ENCODE measurements at places on chromosomes 2 and 18. TPM values are rescaled to one million over a fixed set of nuclear protein-coding genes. Genes with fewer than 3 reads are reported as not detected.

DNA sequence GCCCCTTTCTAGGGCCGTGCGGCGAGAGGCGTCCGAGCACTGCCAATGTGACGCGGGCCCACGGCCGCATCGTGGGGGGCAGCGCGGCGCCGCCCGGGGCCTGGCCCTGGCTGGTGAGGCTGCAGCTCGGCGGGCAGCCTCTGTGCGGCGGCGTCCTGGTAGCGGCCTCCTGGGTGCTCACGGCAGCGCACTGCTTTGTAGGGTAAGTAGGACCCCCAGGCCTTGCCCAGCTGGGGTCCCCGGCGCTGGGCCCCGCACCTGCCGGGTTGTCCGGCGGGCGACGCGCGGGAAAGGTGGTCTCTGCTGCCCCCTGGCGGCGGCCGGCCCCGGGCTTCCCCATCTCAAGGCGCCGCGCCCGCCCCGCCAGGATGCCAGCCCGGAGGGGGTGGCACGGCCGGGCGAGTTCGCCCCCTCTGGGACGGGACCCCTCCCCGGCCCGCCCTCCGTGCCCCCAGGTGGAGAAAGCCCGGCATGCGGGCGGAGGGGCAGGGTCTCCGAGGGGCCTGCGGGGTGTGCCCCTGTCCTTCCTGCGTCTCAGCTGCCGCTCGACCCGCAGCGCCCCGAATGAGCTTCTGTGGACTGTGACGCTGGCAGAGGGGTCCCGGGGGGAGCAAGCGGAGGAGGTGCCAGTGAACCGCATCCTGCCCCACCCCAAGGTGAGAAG, 1.9 kb downstream of the PRSS56 start:
- no peaks in the 10 kb centered on the region for H3K36me3 ChIP-seq
- no peak overlapping the region for H3K4me3 ChIP-seq
- no peak overlapping the region for H3K27ac ChIP-seq

DNA sequence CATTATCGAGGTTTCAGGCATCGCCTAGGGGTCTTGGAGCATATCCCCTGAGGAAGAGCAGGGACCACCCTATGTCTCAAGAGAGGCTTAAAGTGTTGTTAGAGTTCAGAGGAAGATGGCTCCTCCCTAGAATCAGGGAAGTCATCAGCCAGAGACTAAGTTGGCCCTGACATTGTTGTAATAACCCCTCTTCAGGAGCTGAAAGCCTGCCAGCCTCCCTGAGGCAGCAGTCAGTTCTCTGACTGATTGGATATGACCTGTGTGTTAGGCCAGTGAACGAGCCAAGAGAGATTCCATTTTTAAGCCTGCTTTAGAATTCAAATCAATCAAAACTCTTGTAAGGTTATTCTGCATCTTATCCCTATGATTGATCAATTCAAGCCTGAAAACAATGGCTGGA, 34.9 kb downstream of the ARHGAP28 start:
- no peaks in the 10 kb centered on the region for H3K27me3 ChIP-seq
- H3K27ac ChIP-seq: no peak overlapping the region
- no peak overlapping the region for H3K4me3 ChIP-seq
- peaks cover 5% of the 10 kb centered on the region for H3K36me3 ChIP-seq

- no peaks in the 10 kb centered on the region for H3K36me3 ChIP-seq
- no peak overlapping the region for H3K27ac ChIP-seq
- H3K4me3 ChIP-seq: no peak overlapping the region
- DNase-seq: peak; percentile 75
- no peaks in the 10 kb centered on the region for H3K4me1 ChIP-seq
These were observed 148.1 kb upstream of the SIX3 start for GRCh38 chr2:44793322-44793870.

Gene LRPPRC
- total RNA-seq: 96.6 TPM

DNA sequence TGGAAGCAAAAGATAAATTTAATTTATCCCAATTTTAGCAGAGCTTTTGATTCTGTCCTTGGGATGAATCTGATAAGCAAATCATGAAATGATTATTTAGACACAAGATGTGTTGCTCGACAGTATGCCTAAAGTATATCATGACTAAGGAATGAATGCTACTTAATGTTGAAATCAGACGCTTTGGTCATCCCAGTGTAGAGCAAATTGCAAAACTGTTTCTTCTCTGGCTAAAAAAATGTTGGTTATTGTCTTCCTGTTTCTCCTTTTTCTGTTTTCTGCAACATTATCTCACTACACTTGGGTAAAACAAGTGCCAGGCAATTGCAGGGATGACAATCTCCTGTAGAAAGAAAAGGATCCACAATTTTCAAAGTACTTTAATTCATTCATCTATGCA, 66.4 kb downstream of the BABAM2 start:
- H3K4me1 ChIP-seq: peaks cover 10% of the 10 kb centered on the region
- DNase-seq: no peak
- H3K27me3 ChIP-seq: no peaks in the 10 kb centered on the region
- H3K4me3 ChIP-seq: no peak overlapping the region
- no peak overlapping the region for H3K27ac ChIP-seq

DNA sequence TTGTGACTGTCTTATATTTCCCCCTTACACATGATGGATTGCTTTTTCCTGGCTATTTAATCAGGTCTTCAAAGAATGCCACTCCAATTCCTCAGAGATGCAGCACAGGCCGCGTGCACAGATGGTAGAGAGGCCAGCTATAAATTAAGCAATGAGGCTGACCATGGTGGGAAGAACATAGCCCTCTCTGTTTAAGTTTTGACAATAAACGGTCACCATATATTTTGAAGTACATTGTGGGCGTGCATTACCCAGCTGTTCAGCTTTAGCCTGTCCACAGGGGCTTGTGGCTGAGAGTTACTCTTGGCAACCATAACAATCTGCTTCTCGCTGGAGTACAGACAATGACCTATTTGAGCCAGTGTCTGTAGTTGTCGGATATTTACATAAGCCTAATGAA, 730.8 kb downstream of the DCC start:
- no peak for DNase-seq
- H3K4me1 ChIP-seq: no peaks in the 10 kb centered on the region
- no peaks in the 10 kb centered on the region for H3K36me3 ChIP-seq
- H3K27ac ChIP-seq: no peak overlapping the region
- no peak overlapping the region for H3K4me3 ChIP-seq
